ENCODE measurements at places on chromosomes 3 and 15. TPM values are rescaled to one million over a fixed set of nuclear protein-coding genes. Genes with fewer than 3 reads are reported as not detected.

The LRRC34 gene
- 1.0 TPM for total RNA-seq

- no peak for DNase-seq
Observed at GRCh38 chr3:24302396-24302795, 192.3 kb downstream of the THRB start.

GRCh38 chr15:45641374-45641781 lies 6.5 kb downstream of the SQOR start:
- DNase-seq, result peak; percentile 47

The GAP43 gene
- total RNA-seq, result not detected

DNA sequence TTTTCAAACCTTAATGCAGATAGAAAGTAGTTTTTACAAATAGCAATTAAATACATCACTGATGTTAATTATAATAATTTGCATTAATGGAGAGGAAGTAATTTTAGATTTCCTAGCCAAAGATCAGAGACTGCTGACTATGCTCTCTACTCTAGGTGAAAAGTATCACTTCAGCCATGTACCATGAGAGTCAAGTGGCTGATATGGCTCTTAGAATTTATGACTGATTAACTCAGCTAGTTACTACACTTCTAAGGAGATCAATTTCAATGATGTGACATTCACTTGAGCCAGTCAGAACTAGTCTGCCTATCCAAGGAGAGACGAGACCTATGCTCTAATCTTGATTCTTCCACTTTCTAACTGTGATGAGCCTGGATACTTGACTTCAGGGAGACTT lies 405.7 kb upstream of the RORA start:
- DNase-seq, result no peak

DNA sequence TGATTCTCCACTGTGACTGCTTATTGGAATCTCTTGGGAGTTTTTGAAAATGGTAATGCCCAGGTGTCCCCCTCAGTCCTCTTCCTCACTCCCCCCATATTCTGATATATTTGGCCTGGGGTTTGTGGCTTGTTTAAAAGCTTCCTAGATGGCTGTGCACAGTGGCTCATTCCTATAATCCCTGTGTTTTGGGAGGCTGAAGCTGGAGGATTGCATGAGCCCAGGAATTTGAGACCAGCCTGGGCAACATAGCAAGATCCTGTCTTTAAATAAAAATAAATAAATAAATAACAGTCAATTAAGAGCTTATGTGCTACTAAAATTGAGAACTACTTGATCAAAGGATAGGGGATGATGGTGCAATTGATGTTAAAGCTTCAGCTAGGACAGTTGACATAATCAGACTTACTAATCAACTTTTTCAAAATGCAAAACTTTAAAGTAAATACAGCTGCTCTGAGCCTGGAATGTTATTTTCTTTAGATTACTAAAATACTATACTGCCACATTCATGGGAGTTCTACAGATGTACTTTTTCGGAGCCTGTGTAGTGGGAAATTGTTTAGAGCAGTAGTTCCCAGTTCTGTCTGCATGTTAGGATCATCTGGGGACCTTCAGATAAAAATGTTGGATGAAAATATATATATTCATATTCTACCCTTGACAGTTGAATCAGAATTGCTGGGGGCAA lies 33.4 kb downstream of the ARIH1 start:
- no peak for DNase-seq

The ISLR2 gene
- total RNA-seq, result 0.48 TPM

DNA sequence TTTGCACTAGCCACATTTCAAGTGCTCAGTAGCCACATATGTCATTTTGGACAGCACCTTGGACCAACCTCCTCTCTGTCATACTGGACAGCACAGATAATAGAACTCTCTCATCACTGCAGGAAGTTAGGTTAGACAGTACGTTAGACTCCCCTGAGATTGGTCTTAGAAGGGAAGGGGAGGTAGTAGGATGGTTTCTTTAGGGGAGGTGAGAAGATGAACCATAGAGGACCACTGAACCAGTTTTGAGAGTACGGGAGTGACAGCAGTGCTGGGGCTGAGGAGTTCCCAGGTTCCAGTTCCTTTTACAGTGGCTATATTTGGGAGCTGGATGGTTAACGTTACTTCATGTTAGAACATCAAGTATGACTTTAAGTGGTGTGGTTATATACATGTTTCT lies 7.8 kb downstream of the LRCH3 start:
- DNase-seq, result no peak

- DNase-seq, result no peak
Observed at GRCh38 chr15:70208332-70208731, 110.6 kb upstream of the TLE3 start.

The PLS1 gene
- total RNA-seq, result 15.7 TPM

The KCNH8 gene
- under 0.01 TPM for total RNA-seq

GRCh38 chr3:176428552-176428951 lies 768.7 kb downstream of the TBL1XR1 start:
- no peak for DNase-seq

DNA sequence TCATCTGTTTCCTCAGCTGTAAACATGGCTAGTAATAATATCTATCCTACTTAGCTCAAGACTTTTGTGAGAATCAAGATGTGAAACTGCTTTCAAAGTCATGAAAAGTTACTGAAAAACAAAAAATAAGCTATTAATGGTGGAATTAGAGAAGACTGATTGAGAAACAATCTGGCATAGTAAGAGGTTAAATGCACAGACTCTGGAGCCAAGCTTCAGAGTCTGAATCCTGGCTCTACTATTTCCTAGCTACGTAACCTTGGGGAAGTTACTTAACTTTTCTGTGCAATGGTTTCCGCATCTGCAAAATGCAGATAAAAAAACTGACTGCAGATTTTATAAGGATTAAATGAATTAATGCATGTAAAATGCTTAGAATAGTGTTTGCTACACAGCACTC lies 28.8 kb downstream of the LRRFIP2 start:
- DNase-seq, result no peak

DNA sequence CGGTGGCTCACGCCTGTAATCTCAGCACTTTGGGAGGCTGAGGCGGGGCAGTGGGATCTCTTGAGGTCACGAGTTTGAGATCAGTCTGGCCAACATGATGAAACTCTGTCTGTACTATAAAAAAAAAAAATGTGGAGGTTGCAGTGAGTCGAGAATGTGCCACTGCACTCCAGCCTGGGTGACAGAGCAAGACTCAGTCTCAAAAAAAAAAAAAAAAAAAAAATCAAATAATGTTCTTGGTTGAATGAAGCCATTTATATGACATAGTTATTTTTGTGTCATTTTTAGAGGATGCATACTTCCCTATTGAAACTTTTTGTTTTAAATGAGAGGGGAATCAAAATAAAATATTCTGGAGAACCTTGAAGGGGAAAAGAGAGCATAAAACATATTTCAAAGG lies 3.1 kb downstream of the HMCES start:
- DNase-seq, result no peak

DNA sequence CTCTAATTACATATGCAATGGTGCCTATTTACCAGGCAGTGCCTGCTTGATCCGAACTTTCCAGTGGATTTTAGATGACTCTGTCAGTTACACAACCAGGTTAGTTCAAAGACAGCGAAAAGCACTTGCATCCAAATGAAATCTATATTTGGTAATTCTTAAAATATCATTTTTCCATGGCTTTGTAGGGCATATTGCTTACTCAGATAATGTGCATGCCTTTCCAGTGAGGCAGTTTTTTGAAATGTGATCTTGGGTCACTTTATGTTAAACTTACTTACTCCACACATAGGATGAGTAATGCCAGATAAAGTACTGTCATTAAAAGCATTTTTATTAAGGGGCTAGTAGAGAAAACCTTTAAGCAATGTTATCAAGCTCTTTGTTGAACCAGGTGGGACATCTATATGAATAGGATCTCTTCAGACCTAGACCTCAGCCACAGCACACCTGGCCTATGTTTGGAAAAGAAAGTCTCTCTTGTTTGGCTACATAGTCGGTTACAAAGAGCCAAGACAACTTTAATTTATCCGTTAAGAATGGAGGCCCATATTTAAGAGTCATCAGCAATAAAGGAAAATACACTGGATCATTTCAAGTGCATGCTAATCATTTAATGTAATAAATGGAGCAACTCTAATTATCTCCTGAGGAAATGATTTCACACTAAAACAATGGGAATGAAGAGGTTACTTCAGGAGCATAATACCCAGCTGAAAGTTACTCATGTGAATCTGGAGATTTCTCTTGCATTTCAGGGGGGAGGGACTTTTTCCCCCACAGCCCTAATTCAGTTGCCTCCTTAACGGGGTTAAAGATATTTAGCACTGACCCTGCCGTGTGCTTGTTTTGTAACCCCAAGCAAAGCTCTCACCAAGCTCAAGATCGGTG lies 56.3 kb upstream of the TMCO5A start:
- no peak for DNase-seq

DNA sequence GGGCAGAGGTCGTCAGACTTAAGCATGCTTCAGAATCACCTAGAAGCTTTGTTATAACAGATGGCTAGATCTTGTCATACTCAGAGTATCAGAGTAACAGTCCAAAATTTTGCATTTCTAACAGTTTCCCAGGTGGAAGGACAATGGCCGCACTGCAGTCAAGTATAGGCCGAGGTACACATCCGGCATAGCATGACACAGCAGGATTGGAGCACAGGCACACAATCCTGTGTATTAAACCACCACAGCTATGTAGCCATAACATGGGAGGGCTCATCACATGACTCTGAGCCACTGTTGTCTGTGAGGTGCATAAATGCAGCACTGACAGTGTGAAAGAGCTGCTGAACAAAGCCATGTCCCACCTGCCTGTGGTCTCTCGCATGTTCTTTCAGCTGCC lies 85.7 kb upstream of the RNF7 start:
- no peak for DNase-seq

The FYTTD1 gene
- 56.7 TPM for total RNA-seq

- no peak for DNase-seq
Observed at GRCh38 chr3:58094657-58095056, 86.4 kb downstream of the FLNB start.

GRCh38 chr15:70461017-70461416 lies 302.3 kb downstream of the UACA start:
- DNase-seq, result no peak

DNA sequence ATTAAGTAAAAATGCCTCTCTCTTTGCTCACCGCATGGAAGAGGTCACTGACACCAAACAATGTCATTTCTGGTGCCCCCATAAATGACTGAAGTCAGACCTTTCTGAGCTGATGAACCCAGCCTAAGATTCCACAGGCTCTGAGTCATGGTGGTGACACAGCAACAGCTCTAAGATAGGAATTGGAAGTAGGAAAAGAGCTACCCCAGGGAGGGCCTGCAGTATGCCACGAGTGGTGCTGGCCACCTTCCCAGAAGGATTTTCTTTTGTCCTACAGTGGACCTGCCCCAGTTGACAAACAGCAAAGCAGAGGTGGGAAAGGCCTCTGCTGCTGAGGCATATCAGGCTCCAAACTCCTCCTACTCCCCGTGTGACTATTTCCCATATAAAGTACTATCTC lies 208.1 kb downstream of the MINAR1 start:
- DNase-seq, result no peak

- DNase-seq, result no peak
Observed at GRCh38 chr15:34114739-34115138, 12.9 kb downstream of the PGBD4 start.

The MANF gene
- 40.0 TPM for total RNA-seq

DNA sequence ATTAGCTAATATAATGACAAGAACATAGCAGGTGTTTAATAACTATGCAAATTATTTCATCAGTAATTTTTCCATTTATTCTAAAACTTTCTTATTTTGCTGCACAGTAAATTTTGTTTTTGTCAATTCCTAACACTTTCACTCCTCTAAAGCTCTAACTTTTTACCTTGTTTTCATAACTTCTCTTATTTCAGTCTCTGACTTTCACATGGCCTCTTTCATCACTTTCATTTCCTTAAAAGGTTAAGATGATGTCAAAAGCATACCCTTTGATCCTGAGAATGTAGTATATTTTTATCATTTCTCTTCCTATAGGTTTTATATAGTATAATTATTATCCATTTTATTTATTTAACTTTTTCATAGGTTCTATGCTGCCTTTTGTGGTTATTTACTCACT lies 1325.8 kb upstream of the ALCAM start:
- DNase-seq, result no peak

GRCh38 chr3:126679831-126680666 lies 24.0 kb upstream of the CHCHD6 start:
- DNase-seq, result peak; percentile 12

The CPA3 gene
- total RNA-seq, result 5.6 TPM

GRCh38 chr3:187821616-187822317 lies 76.5 kb upstream of the BCL6 start:
- DNase-seq, result no peak

The EPHB3 gene
- 0.32 TPM for total RNA-seq
